Non-pigmented ciliary epithelial cell (primary cell): ENCODE measurements at places on chromosomes 12 and 14.

DNA sequence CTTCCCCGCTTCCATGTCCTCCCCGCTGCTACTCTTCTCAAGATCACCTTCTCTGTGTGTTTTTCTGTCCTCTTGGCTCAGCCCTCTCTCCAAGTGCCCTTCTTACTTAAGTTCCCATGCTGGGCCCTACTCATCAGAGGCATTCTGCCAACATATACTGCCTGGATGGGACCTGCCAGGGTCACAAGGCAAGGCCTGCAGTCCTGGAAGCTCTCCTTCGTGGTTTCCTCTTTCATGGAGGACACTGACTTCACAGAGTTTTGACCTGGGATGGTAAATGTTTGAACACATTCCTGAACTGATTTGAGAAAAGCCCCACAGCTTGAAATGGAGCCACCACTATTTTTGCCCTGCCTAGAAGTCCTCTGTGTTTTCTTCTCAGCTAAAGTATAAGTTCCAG is 140.9 kb downstream of the TMEM30B start:
- DNase-seq = no peak

- no peak for DNase-seq
These were observed 103.1 kb downstream of the EML1 start for GRCh38 chr14:99896361-99896760.

DNA sequence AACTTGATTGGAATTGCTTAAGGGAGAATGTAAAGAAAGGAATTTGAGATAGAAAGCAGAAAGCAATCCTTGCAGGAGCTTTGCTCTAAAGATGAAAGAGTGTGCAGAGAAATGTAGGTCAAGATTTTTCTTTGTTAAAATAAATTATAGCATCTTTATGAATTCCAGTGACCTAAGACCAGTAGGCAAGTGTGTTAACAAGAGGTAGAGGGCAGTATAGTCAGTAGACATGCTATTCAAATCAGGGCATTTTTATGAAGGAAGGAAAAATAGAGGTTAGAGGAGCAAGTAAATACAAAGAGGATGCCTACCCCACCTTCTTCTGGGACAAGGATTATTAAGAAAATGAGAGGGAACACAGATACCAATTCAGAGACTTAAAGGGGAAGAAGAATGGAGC is 148.5 kb downstream of the PLCZ1 start:
- no peak for DNase-seq

GRCh38 chr12:59182191-59182590 is 261.9 kb upstream of the LRIG3 start:
- DNase-seq = peak; percentile 24

GRCh38 chr12:51403681-51404136 is 12.5 kb upstream of the GALNT6 start:
- DNase-seq = no peak

- DNase-seq = no peak
These were observed 16.6 kb upstream of the LRTM2 start for GRCh38 chr12:1803736-1804135.

DNA sequence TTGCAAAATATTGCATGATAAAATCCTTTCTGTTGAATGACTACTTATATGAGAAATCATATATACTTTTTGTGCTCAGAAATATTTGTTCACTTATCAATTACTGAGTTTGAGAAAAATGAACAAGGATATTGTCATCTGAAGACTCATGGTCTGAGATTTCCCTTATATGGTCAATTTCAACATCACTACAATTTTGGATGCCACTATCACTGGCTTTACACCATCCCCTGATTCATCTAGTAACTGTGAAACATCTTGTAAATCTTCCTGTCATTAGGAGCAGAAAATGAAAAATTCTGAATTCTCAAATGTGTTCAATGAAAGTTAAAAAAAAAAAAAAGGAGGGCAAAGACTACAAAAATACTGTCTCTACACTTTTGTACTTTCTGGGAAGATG is 21.8 kb upstream of the GXYLT1 start:
- DNase-seq = no peak

- no peak for DNase-seq
These were observed 175.9 kb downstream of the EMP1 start for GRCh38 chr12:13372386-13372785.
